Stimulated activated CD8-positive, alpha-beta memory T cell treated with anti-CD3 and anti-CD28 coated beads, Interleukin-4, amount 100 ng/mL, for 48 hours (primary cell): ENCODE measurements at places on chromosomes 2 and 18.

- no peak for DNase-seq
Measured at GRCh38 chr2:12990523-12990922, 273.8 kb downstream of the TRIB2 start.

GRCh38 chr2:146481629-146482028 is 1363.2 kb upstream of the ACVR2A start:
- DNase-seq = no peak

- DNase-seq = no peak
Measured at GRCh38 chr2:17604050-17604449, 63.6 kb downstream of the VSNL1 start.

- no peak for DNase-seq
Measured at GRCh38 chr18:46727177-46727576, 29.7 kb downstream of the ST8SIA5 start.

GRCh38 chr2:60469536-60470317 is 83.7 kb downstream of the BCL11A start:
- DNase-seq = no peak

DNA sequence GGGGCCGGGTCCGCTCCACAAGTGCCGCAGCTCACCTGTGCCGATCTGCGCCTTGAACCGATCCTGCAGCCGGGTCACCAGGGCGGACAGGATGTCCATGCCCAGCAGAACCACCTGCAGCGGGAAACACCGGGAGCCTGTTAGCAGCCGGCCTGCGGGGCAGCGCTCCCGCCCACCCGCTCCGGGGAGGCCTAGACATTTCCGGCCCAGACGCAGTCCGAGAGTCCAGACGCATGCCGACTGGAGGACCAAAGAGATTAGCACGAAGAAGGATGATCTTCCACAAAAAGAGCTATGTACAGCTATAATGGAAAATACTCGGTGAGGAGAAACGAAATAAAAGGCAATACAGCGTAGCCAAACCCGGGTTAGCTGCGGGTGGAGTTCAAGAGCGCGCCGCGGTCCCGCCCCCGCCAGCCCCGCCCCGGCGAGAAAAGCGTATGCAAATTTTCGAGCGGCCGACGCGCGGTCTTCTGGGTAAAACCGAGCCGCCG is 421 bp upstream of the RNU4ATAC start:
- peak; percentile 89 for DNase-seq

DNA sequence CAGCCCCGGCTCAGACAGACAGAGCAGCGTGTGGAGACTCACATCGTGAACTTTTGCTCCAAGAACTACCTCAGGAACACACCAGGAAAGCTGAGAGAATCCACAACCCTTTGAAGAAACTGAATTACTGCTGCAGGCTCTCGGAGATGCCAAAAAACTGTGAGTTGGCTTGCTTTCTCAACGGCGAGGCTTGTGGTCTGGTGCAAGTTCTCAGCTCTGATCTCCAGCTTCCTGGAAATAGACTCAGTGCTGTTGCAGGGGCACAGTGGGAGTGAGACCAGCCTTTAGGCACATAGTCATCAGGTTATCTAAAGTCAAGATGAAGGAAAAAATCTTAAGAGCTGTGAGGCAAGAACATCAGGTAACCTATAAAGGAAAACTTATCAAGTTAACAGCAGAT is 273.7 kb upstream of the LRATD1 start:
- DNase-seq = no peak

DNA sequence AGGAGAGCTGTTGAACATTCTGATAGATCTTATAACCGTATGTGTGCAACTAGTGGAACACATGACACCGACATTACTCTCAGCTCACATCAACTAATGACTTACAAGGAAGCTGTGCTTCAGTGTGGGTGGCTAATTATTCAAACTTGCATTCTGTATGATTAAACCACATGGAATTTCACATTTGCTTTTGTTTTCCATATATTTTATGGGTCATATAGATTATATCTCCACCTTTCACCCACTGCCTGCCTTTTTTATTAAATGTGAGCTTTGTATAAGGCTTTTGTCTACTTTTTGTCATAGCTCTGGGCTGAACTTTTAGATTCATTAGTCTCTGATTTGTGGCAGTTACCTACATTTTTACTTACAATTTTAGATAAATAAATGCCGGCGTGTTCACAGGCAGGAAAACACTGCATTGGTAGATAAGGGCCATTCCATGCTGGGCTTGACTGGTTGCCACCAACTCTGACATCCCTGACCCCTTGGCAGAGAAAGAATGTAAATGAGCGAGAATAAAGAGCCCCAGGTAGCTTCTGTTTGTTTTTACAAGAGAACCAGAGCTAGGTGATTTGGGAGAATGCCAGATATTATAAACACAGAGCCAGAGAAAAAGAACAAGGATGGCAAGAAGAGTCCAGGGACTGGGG is 35.7 kb downstream of the LYPD6 start:
- no peak for DNase-seq

GRCh38 chr2:240947607-240948006 is 41.5 kb downstream of the CROCC2 start:
- no peak for DNase-seq

- DNase-seq = no peak
Measured at GRCh38 chr2:54981385-54981784, 68.9 kb downstream of the RTN4 start.

- DNase-seq = no peak
Measured at GRCh38 chr18:40031435-40031834, 1923.6 kb upstream of the PIK3C3 start.

DNA sequence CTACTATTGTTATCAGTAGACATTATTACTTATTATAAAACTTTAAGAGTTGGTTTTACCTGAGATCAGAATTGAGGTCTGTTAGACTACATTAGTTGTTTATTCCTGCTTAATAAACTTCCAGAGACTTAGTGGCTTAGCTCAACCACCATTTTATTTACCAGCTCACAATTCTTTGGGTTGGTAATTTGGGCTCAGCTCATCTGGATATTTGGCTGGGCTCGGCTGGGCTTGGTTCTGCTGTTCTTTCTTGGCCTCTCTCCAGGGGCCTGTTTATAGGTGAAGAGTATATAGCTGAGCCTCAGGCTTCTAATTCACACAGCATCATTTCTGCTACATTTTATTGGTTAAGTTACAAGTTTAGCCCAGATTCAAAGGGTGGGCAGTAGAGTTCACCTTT is 67.9 kb downstream of the CCDC138 start:
- no peak for DNase-seq
